ENCODE measurements at places on chromosomes 16 and 17.

GRCh38 chr16:71524566-71525553 lies 1.4 kb upstream of the CHST4 start:
- DNase-seq = peak; percentile 13

DNA sequence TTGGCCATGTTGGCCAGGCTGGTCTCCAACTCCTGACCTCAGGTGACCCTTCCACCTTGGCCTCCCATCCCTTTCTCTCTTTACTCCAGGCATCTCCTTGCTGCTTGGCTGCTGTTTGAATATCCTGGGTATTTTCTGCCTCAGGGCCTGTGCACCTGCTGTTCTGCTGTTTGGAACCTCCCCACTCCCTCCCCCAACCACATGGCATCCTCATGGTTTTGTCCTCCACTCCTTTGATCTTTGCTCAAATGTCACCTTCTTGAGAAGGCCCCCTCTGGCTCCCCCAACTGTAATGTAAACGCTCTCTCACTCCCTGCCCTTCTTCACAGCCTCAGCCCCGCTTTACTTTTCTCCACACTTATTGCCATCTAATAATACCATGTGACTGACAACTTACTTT lies 152.0 kb downstream of the GSG1L start:
- DNase-seq = no peak

GRCh38 chr17:8109661-8110455 lies 8.5 kb downstream of the ALOXE3 start:
- DNase-seq = no peak

DNA sequence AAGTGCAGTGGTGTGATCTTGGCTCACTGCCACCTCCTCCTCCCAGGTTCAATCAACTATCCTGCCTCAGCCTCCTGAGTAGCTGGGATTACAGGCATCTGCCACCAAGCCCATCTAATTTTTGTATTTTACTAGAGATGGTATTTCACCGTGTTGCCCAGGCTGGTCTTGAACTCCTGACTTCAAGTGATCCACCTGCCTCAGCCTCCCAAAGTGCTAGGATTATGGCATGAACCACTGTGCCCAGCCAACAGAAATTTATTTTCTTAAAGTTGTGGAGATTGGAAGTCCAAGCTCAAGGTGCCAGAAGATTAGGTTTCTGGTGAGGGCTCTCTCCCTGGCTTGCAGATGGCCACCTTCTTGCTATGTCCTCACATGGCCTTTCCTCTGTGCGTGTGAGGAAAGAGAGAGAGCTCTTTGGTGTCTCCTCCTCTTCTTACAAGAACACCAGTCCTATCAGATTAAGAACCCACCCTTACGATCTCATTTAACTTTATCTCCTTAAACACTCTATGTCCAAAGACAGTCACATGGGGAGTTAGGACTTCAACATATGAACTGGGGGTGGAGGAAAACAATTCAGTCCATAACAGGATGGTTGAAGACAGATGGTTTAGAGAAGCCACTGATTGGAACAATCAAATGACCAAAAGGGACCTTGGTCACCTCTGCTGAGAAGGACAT lies 31.8 kb downstream of the C16orf82 start:
- no peak for DNase-seq

DNA sequence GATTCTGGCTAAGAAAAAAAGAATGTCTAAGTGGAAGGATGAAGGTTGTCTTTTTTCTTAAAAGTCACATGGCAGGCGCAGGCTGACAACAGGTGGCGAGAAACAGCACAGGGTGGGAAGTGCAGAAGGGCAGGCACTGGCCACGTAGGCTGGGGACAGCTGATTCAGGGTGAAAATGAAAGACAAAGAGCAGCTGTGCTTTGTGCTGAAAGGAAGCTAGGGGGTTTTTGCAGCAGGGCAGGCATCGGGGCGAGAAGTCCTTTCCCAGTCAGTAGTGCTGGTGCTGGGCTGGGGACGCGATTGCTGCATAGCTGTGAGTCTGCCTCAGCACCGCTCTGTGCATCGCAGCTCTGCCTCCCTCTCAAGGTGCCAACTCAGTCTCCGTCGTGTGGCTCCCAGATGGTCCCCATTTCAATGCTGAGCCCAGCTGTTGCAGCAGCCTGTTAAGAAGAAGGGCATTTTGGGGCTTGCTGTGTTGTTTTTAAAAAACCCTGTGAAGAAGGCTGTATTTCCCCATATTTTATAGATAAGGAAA lies 183.1 kb upstream of the CCL2 start:
- no peak for DNase-seq

DNA sequence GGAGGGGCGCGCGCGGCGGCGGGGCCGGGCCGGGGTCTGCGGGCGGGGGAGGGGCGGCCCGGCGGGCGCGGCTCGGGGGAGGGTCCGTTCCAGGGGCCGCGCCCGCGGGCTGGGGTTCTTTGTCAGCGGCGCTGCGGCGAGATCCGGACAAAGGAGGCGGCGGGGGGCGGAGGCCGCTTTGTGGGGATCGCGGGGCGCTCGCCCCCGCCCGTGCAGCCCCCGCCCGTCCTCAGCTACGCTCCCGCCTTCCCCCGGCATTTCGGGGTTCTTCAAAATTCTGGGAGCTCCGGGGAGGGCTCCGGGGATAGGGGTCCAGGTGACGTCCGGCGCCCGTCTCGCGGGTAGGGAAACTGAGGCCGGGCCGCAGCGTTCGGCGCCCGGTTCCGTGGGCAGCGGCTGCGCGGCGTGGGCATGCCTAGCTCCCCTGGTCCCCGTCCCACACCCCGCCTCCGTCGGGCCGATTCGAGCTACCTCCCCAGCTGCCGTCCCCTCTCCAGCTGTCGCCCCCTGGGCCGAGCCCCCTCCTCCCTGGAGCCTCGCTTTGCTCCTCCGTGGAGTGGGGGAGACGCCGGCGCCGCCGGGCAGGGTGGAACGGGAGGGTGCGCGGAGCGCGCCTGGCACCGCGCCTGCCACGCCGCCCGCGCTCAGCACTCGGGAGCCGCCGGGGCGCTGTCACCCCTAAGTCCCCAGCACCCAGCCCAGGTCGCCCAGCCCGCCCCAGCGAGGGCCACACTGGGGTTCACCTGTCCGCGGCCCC lies 546 bp downstream of the SNN start:
- no peak for DNase-seq

DNA sequence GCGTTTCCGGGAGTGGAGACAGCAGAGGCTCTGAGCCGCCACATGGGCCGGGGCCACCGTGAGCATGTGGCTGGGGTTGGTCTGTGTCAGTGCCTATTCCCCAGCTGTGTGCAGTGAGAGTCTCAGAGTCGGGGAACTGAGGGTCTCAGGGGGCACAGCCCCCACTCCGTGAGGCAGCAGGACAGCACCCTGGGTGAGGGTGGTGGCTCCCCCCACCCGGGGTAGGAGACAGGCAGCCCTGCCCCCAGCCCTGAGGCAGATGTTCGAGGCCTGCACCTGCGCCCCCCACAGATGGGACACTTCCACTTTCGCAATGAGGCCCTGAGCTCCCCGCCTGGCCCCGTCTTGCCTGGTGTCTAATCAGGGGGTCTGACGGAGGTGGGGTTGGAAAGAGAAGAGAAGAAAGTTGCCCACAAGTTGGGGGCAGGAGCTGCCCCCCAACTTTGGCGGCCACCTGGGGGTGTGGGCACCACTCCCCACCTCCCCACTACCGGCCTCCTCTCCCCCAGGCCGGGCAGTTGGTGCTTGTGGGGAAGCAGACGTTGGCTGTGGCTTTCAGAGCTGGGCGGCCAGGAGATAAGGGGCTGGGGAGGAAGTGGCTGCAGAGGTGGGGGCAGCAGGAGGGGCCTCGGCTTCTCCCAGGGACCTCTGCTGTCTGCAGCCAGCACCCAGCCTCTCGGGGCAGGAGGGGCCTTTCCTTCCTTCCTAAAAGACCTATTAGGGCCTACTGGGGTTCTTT lies 1.8 kb upstream of the CBFA2T3 start:
- no peak for DNase-seq

DNA sequence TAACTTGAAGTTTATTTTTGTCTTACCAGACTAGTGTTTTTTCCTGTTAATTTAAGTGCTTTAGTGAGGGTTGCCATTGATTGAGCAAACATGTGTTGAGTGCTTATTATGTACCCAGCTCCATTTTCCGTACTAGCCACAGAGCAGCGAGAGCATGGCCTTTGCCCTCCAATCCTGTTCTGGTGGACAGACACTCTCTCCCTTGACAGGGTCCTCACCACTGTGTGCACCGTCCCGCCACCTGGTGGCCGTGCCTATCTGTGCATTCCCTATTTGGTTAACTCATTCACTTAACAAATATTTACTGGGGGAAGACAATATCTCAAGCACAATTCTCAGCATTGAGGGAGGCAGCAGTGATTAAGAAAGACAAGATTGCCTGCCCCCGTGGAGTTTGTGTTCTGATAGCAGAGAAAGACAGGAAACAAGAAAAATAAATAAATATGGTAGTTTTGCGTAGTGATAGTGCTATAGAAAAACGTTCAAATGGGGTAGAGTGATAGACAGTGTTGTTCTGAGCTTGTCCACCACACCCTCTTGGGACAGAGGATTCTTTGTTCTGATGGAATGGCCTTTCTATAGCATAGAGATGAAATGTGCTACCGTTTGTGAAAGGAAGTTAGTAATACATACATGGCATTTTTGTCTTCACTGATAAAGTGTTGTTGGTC lies 13.0 kb downstream of the CDH13 start:
- peak; percentile 79 for DNase-seq

- DNase-seq = no peak
These were observed 554.7 kb downstream of the RBFOX1 start for GRCh38 chr16:7887316-7887715.

- no peak for DNase-seq
These were observed 32.6 kb downstream of the CDRT15 start for GRCh38 chr17:14204084-14204483.

DNA sequence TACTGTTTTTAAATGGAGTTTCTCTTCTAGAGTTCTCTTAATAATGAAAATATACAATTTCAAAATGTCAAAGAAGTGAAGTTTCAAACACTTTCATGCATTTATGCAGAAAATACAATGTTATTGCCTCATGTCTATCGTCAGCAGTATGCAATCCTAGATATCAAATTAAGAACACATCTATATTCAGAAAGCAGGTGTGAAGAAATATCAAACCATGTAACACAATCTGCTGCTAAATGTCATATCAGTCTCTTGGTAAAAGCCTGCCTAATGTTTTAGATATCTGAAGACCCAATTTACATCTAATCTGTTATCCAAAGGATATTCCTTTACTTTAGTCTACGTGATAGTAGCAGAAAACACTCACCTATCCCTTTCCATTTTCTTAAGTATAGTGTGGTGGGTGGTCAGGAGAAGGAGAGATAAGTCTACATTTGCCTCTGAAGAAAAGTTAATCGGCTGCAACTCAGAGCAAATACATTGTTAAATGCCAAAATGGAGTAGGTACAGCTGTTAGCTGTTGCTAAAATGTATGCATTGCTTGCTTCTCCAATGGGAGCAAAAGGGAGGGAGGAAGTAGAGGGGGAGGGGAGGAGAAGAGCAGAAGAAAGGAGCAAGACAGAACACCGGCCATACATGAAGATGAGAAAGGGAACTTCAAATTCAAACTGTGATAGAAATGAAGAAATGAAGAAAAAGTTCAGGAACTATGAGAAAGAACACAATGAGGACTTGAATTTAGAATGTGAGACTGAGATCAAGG lies 64.9 kb downstream of the ITFG1 start:
- no peak for DNase-seq

DNA sequence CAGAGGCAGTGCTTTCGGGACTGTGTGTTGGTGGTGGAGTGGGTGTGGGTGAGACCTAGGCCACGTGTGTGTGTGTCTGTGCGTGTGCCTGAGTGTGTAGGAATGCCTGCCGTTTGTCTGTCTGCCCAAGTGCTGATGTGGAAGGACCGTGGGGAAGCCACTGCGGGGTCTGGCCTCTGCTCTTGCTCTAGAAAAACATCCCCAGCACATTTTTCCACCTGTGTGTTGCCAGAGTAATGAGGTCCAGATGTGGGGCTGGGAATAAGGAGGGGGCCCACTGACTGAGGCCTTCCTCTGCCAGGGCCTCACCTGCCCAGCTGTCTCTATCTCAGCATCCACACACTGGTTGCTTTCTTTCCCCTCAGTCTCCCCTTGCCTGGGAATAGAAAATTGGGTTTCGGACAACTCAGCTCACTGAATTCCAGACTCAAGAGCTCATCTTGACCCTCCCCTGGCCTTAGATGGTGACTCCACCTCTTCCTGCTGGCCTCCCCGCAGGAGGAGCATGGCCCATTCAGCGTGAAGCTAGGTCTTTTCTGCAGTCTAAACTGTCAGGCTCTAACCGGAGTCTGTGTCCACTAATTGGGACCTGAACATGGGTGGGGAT lies 7.6 kb downstream of the SGCA start:
- peak; percentile 90 for DNase-seq

DNA sequence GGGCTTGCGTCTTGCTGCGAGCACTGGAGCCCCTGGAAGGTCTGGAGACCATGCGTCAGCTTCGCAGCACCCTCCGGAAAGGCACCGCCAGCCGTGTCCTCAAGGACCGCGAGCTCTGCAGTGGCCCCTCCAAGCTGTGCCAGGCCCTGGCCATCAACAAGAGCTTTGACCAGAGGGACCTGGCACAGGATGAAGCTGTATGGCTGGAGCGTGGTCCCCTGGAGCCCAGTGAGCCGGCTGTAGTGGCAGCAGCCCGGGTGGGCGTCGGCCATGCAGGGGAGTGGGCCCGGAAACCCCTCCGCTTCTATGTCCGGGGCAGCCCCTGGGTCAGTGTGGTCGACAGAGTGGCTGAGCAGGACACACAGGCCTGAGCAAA lies 7.4 kb downstream of the MPG start:
- no peak for DNase-seq

GRCh38 chr16:48596326-48596725 lies 13.7 kb downstream of the N4BP1 start:
- no peak for DNase-seq

DNA sequence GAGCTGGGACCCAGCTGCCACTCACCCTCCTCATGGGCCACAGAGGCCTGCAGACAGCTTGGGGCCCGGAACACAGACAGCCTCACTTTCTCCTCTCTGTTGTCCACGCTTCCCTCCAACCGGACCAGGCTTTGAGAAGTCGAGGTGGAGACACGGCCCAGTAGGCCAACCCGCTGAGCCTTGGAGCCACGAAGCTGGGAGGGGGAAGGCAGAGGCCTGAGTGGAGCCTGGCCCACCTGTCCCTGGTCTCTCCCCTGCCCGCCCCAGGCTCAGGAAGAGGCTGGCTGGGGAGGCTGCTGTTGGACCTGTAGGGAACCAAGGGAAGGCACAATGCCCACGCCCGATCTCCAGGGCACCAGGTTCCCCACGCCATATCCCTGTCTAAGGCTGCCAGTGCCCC lies 48.1 kb downstream of the RMI2 start:
- no peak for DNase-seq

GRCh38 chr17:81056312-81056711 lies 21.4 kb downstream of the BAIAP2 start:
- no peak for DNase-seq

GRCh38 chr16:88839745-88840599 lies 16.8 kb downstream of the GALNS start:
- DNase-seq = no peak

DNA sequence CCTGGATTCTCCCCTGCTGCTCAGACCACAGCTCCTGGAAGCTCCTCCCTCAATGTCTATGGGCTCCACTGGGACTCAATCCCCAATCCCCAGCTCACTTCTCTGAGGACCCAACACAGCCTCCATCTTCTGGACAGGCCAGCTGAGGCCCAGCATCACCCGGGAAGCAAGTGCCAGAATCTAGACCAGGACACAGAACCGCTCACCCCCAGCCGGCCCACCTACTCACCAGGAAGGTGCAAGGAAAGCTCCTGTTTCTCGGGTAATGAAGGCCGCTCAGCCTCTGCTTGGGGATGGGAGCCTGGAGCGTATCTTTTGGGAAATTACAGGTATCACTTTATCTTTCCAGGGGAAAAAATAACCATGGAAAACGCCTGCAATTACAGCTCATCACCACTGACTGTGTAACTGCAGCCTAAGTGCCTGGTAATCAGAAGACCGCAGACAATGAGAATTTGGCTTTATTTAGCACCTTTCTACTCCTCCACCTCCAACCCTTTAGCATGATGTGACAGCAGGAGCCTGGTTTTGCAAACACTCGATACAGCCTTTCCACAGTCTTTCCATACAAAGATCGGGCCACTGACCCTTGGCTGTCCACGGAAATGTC lies 49.6 kb upstream of the RPL38 start:
- no peak for DNase-seq
